Thoracic aorta endothelial cell (primary cell): ENCODE measurements at places on chromosomes 7 and 10. TPM values are rescaled to one million over a fixed set of nuclear protein-coding genes. Genes with fewer than 3 reads are reported as not detected.

Gene WEE2
- total RNA-seq = not detected in 2 replicates

Gene CYP3A4
- total RNA-seq = not detected in 2 replicates

Gene EEPD1
- 0.27 and 2.5 TPM in 2 replicates for total RNA-seq

Gene GDF2
- not detected in 2 replicates for total RNA-seq

Gene DDIT4
- 51.0 and 88.3 TPM in 2 replicates for total RNA-seq

Gene ZC3HAV1L
- total RNA-seq = 31.3 and 31.9 TPM in 2 replicates

Gene ADRB1
- total RNA-seq = under 0.01 TPM in 1 of 2 replicates, not detected in the other

Gene VDAC2
- 225 and 257 TPM in 2 replicates for total RNA-seq

Gene TWIST1
- 2.0 TPM in 1 of 2 replicates, not detected in the other for total RNA-seq

Gene TFPI2
- 3.2 and 96.5 TPM in 2 replicates for total RNA-seq

Gene OR2A42
- 0.07 TPM in 1 of 2 replicates, not detected in the other for total RNA-seq

Gene TAS2R41
- not detected in 2 replicates for total RNA-seq

Gene AGR2
- not detected in 2 replicates for total RNA-seq

Gene TMEM196
- total RNA-seq = not detected in 2 replicates

Gene FOXI2
- not detected in 2 replicates for total RNA-seq

Gene FRMPD2
- 0.07 TPM in 1 of 2 replicates, not detected in the other for total RNA-seq

Gene OR6B1
- total RNA-seq = not detected in 2 replicates

Gene NPSR1
- not detected in 2 replicates for total RNA-seq

Gene DGKI
- 0.29 and 0.53 TPM in 2 replicates for total RNA-seq

Gene CLDN12
- total RNA-seq = 9.2 and 10.2 TPM in 2 replicates

Gene CRYGN
- not detected in 2 replicates for total RNA-seq

Gene KIAA1549
- total RNA-seq = 3.5 and 4.8 TPM in 2 replicates

Gene CFTR
- not detected in 2 replicates for total RNA-seq

Gene LRRD1
- total RNA-seq = 0.07 and 0.13 TPM in 2 replicates

Gene NRCAM
- 157 and 174 TPM in 2 replicates for total RNA-seq

Gene SAP25
- 0.53 TPM in 1 of 2 replicates, not detected in the other for total RNA-seq

Gene PILRA
- 0.22 and 0.40 TPM in 2 replicates for total RNA-seq

Gene DNAH11
- 1.5 and 4.2 TPM in 2 replicates for total RNA-seq

Gene SH2D4B
- under 0.01 and 0.07 TPM in 2 replicates for total RNA-seq

Gene MINDY4
- 3.6 and 6.6 TPM in 2 replicates for total RNA-seq

Gene NPY4R
- total RNA-seq = not detected in 2 replicates

Gene ELOVL3
- total RNA-seq = not detected in 2 replicates

Gene INA
- total RNA-seq = 0.29 and 0.66 TPM in 2 replicates

Gene ATG9B
- under 0.01 and 0.07 TPM in 2 replicates for total RNA-seq

Gene TEX47
- not detected in 2 replicates for total RNA-seq

Gene PDGFA
- total RNA-seq = 50.0 and 55.4 TPM in 2 replicates

Gene GRID1
- not detected in 2 replicates for total RNA-seq

Gene TAC1
- not detected in 2 replicates for total RNA-seq

Gene WDR86
- total RNA-seq = not detected in 2 replicates

Gene NODAL
- total RNA-seq = not detected in 2 replicates

Gene MYOZ1
- not detected in 2 replicates for total RNA-seq

Gene GRM3
- not detected in 2 replicates for total RNA-seq

Gene NRF1
- 14.6 and 17.4 TPM in 2 replicates for total RNA-seq

Gene ICA1
- total RNA-seq = 37.2 and 45.6 TPM in 2 replicates

Gene TLL2
- total RNA-seq = under 0.01 and 0.07 TPM in 2 replicates
